ENCODE measurements at places on chromosomes 4 and X.

DNA sequence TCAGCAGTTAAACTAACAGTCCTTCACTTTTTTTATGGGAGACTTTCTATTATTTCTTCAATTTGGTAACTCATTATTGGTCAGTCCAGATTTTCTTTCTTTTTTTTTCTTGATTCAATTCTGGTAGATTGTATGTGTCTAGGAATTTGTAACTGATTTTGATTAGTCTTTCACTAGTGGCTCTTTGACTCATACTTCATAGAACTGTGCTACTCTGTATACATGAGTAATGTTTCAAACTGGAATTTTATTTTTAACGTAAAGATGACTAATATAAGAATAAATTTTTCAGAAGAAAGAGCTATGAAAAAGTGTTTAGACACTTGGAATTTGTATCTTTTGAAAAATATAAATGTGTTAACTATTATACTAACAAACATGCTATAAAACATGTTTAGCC, 813.0 kb downstream of the TRAM1L1 start:
- no peak for DNase-seq

DNA sequence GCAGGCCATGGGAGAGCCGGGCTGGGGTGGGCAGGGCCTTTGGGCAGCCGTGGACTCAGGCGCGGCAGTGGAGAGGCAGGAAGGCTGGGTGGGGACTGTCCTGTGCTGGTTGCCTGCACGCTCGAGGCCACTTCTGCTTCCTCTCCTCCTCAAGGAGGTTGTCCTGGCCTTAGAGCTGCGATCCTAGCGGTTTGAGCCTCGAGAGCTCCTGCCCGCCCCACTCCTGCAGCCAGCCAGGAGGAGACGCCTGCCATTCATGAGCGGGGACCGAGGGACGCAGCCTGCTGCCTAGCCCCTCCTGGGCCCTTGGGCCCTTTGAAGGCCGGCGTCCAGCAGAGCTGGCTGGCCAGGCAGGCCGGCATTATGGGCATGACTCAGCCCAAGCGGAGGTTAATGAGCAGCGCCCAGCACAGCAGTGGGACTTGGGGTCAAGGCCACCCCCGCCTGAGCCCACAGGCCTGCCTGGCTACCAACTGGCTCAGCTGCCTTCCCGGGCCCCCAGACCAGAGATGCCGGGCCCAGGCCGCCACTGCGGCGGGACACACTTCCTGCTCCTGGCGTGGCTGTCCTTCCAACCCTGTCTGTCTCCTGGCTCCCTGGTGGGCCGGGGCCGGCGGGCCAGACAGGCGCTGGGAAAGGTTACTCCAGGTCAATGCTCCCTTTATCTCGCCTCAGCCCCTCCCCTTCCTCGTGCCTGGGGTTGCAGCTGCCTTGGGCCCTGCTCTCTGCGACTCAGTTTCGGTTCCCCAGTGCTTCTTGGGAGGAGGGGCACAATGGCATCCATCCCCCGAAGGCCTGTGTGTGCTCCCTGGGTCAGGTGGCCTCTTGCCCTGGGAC, 1.8 kb downstream of the ABCD1 start:
- no peak for DNase-seq

DNA sequence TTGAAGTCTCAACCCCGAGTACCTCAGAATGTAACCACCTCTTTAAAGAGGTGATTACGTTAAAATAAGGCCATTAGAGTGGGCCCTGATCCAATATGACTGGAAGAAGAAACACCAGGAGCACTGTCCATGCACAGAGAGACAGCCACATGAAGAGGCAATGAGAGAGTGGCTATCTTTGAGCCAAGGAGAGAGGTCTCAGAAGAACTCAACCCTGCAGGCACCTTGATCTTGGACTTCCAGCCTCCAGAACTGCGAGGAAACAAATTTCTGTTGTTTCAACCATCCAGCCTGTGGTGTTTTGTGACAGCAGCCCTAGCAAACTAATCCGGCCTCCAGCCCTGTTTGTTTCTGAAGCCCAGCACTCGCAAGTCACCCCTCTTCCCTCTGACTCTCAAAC, 46.3 kb upstream of the ADGRG2 start:
- DNase-seq = no peak

- DNase-seq = peak; percentile 23
These were observed 187.5 kb downstream of the QDPR start for GRCh38 chr4:17324386-17324830.

DNA sequence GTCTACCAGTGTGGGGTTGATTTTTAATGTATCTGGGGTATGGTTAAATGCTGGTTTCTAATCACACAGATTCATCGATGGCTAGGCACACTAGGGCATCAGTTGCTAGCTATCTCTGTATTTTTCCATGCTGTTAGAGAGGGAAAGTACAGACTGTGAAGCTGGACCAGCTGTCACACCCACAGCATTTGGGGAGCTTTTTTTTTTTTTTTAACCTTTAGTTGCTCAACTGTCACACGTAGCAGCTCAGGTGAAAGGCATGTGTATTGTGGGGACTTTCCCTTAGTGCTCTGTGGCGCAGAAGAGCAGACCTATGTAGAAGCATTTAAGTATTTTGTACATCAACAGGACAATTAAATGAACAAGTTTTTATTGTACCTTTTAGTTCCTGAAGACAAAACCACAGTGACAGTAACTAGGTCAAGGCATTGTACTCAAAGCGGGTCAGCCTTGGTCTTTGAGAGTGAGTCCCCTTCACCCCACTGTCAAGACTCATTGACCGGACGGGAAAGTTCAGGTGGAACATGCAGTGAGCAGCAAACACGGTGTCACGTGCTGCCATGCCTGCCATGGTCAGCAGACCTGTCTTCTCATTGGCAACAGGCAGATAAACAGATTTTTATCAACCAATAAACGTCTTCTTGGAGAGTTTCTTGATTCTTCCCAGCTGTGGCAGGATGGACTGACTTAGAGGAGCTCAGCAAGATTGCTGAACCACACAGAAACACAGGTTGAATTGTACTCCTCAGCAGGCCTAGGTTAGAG, 65.3 kb downstream of the CASP3 start:
- DNase-seq = no peak

DNA sequence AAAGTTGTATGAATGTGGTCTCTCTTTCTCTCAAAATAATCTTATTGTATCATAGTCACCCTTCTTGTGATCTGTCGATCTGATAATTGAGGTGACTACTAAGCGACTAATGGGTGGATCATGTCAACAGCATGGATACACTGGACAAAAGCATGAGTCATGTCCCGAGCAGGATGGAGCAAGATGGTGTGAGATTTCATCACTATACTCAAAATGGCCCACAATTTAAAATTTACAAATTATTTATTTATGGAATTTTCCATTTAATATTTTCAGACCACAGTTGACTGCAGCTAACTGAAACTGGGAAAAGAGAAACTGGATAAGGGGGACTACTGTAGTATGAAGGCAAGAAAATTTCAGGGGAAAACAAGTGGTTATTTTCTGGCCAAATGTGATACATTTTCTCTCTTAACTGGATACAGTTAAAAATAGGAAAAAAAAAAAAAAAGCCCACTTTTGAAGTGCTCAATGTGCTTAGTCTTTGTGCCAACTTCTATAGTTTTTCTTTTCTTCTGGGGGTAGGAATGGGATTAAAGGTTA, 25.3 kb downstream of the FAM241A start:
- DNase-seq = no peak

Measured in stimulated activated CD8-positive, alpha-beta memory T cell treated with anti-CD3 and anti-CD28 coated beads, Interleukin-7, amount 100 ng/mL, for 1 hour (primary cell).